ENCODE measurements at places on chromosomes 11 and 22. TPM values are rescaled to one million over a fixed set of nuclear protein-coding genes. Genes with fewer than 3 reads are reported as not detected.

DNA sequence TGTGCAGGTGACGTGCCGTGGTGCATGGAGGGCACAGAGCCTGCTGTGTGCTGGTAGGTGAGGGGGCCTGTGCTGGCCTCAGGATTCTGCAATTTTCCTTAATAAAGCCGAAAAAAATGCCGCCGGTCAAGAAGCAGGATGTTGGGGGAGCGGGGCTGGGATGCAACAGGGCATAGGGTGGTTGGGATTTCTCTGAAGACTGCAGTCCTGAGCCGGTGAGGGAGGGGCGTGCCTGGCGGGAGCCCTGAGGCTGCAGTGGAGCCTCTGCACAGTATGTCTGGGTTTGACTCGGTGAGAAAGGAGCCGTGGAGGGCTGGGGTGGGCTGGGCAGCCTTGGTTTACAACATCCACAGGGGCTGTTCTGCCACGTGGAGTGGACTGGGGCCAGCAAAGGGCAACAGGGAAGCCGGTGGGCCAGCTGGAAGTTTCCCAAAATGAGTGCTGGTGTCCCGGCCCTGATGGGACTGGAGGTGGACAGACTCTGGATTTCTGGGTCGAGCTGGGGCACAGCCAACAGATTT lies 1.3 kb downstream of the CDHR5 start:
- H3K4me1 ChIP-seq: peaks cover 10% of the 10 kb centered on the region
- no peaks in the 10 kb centered on the region for H3K36me3 ChIP-seq
- H3K4me3 ChIP-seq: no peak overlapping the region
- H3K27me3 ChIP-seq: peaks cover 29% of the 10 kb centered on the region
- no peak for DNase-seq
- H3K27ac ChIP-seq: no peak overlapping the region

- no peak for DNase-seq
- H3K4me3 ChIP-seq: no peak overlapping the region
- H3K27ac ChIP-seq: peak overlapping the region; percentile 76
These were observed 18.3 kb downstream of the MYO18B start for GRCh38 chr22:25760294-25760693.

GRCh38 chr11:109435121-109435742 lies 13.2 kb downstream of the C11orf87 start:
- H3K27ac ChIP-seq: no peak overlapping the region
- H3K4me3 ChIP-seq: no peak overlapping the region

GRCh38 chr22:26673486-26673885 lies 16.1 kb downstream of the MIAT start:
- DNase-seq: no peak
- no peaks in the 10 kb centered on the region for H3K36me3 ChIP-seq
- peaks cover 40% of the 10 kb centered on the region for H3K4me1 ChIP-seq
- H3K27ac ChIP-seq: peak overlapping the region; percentile 96
- no peaks in the 10 kb centered on the region for H3K27me3 ChIP-seq

DNA sequence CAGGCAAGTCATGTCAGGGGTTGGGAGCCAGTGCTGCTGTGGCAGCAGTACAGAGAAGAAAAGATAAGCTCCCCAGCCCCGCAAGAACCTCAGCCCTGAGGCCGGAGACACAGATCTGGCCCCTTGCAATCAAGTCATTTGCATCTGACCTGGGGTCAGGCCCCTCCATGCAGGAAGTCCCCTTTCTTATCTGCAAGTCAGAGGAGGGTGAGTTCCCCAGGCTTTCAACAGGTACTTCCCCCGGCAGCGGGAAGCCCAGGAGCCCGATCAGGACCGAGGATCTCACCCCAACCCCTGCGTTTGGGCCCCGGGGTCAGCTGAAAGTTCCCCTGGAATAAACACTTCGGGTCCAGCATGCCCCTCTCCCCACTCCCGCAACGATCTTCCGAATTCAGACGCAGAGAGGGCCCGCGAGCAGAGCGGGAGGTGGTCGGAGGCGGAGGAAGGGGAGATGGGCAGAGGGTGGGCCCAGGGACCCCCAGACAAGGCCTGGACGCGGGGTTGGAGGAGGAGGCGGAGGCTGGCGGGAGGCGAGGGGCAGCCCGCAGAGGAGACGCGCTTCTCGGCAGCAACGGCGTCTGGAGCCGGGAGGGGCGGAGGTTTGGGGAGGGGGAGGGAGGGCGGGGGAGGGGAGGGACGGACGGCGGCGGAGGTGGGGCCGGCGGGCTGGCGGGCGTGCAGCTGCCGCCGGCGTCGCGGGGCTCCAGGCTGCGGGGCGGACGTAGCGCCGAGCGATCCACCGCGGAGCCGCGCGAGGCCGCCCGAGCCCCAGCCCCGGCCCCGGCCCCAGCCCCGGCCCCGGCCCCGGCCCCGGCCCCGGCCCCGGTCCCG lies at the start of gene TSPAN18:
Gene TSPAN18 (plus strand): TSS at position 680 of the 831 bp plus-strand sequence. CDS start 179,455 bp downstream, outside the sequence.
- no peaks in the 10 kb centered on the region for H3K36me3 ChIP-seq
- peak within 1 kb of the TSS; percentile 95 for H3K27ac ChIP-seq
- DNase-seq: peak; percentile 31
- H3K4me3 ChIP-seq: peak within 1 kb of the TSS; percentile 96

DNA sequence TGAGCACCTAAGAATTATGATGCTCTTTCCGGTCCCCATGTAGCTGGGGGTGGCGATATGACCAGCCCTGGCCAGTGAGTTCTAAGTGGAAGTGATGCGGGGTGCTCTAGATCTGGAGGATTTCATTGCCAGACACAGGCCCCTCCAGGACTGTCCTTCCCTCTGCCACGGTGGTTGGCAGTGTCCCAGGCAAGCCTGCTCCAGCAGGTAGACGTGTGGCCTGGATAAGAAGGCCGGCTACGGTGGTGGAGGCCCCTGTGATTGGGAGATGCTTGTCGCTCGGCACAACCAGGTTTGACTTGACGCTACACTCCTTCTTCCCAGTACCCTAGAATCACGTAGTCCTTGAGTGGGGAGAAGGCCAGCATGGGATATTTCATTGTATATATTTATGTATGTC lies 9.1 kb upstream of the ARHGAP8 start:
- no peaks in the 10 kb centered on the region for H3K4me1 ChIP-seq
- H3K27me3 ChIP-seq: peaks cover 74% of the 10 kb centered on the region
- H3K27ac ChIP-seq: no peak overlapping the region
- no peak for DNase-seq

Gene INSC
- total RNA-seq: 0.25 TPM

Gene OSM
- total RNA-seq: not detected

Gene MS4A4A
- 13.9 TPM for total RNA-seq

Gene CD6
- total RNA-seq: 0.47 TPM

Gene PISD
- total RNA-seq: 18.1 TPM

Gene APBB1
- 75.5 TPM for total RNA-seq

All from left ventricle myocardium inferior (tissue), 1 donor.